ENCODE measurements at places on chromosomes 4 and X.

DNA sequence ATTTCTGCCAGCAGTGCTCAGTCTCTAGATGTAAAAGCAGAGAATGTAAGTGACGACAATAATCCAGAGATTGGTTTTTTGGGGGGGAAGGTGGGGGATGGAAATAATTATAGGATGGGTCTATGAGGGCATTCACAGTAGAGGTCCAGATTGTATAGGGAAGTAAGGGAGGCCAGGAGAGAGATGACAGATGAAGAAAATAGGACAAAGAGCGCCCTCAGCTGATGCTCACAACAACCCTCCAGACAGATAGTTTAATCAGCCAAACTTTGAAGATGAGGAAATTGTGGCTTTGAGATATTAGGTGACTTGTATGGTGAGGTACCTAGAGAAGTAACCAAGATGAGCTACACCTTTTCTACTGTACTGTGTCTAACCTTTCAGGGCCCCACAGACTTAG, 137.9 kb downstream of the MAGEB17 start:
- no peak for DNase-seq

GRCh38 chrX:21319323-21319722, 54.9 kb upstream of the CNKSR2 start:
- DNase-seq = no peak

DNA sequence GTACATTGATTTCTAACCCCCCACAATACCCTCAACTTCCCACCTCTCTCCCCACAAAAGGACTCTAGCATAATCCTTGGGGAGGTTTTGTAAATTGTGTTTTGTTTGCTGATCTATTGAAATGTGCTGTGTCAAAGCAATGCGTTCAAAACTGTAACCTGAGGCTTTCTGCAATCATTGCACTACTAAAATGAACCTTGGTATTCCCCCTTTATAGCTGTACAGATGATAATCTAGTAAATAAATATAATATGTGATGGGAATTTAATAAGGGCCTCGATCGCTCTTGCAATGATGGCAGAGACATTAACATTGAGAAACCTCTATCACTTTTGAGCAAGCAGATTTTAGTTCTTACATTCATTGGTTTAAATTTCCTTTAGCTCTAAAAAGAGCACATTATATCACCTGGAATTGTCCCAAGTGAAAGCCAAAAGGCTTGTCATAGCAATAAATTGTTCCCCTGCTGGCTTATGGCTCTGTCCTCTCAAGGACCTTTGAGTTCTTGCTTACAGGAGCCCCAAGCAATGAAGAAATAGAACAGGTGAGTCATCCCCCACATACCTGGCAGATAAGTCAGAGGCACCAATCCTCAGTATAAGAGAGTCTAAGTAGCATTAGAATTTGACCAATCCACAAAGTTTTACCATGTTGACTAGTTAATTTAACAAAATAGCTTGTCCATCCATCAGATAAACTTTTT, 18.4 kb upstream of the ACE2 start:
- DNase-seq = no peak

DNA sequence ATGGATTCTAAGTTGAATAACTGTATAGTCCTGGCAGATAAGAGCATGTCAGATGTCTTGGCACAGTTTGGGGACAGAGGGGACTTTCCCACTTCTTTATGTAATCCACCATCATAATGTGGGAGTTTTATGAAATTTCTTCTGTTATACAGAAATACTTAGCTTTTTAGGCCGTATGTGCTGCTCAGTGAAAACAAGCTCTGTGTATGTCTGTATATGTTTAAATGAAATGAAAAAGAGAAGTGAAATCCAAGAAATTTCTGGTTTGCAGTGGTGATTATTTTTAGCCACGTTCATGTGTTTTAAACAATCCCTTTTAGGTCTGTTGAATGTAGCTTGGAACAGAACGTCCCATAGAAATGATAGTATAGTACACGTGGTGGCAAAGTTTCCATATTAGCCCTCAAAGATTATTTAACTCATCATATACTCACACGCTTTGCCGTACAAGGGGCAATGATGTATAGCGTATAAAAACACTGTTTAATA, 41.0 kb downstream of the GAB1 start:
- DNase-seq = no peak

DNA sequence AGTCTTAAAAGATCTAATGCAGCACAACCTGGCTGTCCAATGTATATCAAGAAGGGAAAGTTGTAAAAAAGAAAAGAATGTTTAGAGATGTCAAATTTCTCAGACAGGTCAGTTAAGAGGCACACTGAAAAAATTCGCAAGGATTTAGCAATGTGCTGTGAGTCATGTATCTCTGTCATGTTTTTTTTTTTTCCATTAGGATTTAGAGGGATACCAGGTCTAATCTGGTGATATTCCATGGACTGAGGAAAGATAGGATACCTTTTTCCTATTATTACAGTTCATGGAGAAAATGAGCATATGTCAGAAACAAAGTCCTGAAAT, 815.4 kb upstream of the PCDH10 start:
- no peak for DNase-seq

- no peak for DNase-seq
These were observed 107.9 kb downstream of the PSAPL1 start for GRCh38 chr4:7326693-7327340.

GRCh38 chr4:183354219-183354618, 32.0 kb upstream of the CLDN24 start:
- no peak for DNase-seq

GRCh38 chrX:72346302-72346949, 40.7 kb upstream of the CITED1 start:
- DNase-seq = no peak

- no peak for DNase-seq
These were observed 59.7 kb upstream of the IL15 start for GRCh38 chr4:141576585-141577110.

DNA sequence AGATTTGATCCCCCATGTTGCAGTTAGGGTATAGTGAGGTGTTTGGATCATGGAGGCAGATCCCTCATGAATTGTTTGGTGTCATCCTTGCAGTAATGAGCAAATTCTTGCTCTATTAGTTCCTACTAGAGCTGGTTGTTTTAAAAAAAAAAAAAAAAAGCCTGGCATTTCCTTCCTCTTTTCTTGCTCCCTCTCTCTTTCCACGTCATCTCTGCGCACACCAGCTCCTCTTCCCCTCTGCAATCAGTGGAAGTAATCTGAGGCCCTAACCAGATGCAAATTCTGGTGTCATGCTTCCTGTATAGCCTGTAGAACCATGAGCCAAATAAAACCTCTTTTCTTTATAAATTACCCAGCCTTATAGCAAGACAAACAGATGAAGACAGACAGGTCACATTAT, 24.5 kb downstream of the WDR17 start:
- no peak for DNase-seq

DNA sequence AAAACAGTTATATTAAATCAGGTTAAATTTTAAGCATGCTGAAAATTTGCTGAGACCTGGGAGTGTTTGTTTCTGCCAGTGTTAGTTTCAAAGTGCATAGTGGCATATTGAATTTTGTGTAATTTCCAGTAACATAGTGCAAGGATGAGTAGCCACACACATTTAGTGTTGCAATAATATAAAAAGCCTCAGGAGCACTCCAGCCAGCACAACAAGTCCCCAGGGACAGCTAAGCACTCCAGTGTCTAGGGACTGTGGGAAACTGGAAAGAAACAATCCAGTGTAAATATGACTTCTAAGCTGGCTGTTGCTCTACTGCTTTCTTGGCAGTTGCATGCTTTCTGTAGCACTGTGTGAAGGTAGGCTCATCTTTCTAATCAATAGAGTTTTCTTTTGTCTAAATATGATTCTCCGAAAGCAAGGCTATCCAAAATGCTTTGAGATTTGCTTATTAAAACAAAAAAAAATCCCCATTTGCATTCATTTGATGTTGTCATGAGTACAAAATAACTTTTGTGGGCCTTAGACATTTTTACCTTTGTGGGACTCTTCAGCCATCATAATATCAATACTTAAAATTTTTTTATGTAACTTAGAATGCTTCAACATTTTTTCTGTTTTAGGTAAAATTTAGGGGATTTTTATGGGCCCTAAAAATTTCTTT, 24.2 kb upstream of the CXCL2 start:
- DNase-seq = no peak

GRCh38 chr4:168696826-168697225, 200.0 kb downstream of the PALLD start:
- no peak for DNase-seq

- no peak for DNase-seq
These were observed 2.4 kb downstream of the RXFP1 start for GRCh38 chr4:158523990-158524535.

GRCh38 chr4:4614925-4615678, 73.3 kb upstream of the STX18 start:
- no peak for DNase-seq

DNA sequence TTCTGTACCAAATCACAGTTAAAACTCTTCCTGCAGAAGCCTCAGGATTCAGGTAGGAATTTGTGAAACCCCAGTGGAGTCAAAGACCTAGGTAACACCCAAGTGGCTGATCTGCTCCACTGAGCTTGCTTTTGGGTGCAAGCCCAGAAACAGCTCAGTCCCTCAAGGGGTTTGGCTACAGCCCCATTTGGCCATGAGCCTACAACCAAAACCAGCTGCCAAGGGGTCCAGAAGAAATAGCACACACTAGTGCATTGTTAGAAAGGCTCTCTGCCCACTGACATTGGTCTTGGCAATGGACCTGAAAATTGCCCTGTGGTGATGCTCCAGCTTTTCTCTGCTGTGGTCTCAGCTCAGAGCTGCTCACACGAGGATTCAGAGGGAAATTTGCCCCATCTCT, 577.4 kb upstream of the INTU start:
- peak; percentile 64 for DNase-seq

DNA sequence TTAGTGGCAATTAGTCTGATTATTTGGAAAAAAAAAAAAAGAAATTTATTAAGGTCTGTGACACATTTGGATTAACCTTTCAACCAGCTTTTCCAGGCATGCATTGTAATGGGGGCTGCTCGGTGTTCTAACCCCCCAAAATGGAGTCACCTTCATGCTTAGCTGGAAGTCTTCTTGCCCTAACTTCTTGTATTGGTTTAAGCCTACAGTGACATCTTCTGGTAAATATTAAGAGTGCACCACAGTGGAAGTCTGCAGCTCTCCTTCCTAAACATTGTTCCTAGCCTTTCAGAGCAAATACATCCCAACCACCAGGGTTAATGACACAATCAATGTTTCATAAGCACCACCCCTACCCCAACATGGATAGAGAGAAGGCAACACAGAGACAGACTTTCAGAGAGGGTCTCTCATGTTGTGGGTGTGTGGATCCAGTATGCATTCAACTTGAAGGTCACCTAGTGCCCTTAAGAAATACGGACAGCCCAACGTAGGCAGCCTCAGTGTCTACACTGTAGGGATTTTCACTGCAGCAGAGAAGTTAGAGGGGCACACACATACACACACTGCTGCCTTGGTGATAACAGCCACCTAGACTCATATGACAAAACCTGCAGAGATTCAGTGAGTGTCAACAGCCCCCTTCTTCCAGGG, 142.9 kb upstream of the MBNL3 start:
- no peak for DNase-seq

DNA sequence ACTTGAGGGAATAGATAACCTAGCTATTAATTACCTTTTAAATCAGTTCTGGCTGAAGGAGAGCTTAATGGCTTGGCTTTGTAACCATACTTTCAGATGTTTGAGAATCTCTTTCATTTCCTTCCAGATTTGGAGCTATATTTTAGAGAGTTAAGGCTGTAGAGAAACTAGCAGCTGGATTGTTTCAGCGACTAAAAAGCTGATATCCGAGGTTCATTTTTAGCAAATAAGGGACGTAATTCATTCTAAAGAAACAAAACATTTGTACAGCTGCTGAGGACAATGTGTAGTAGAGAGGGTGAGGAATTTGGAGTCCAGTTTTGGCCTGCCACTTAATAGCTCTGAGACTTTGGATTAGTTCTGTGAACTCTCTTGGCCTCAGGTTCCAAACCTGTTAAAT, 12.2 kb downstream of the OSTC start:
- no peak for DNase-seq

GRCh38 chr4:6087669-6088341, 69.6 kb upstream of the C4orf50 start:
- DNase-seq = no peak

- DNase-seq = no peak
These were observed 60.9 kb downstream of the ADGRA3 start for GRCh38 chr4:22454955-22455354.

GRCh38 chrX:139724626-139725025, 16.7 kb upstream of the MCF2 start:
- no peak for DNase-seq

DNA sequence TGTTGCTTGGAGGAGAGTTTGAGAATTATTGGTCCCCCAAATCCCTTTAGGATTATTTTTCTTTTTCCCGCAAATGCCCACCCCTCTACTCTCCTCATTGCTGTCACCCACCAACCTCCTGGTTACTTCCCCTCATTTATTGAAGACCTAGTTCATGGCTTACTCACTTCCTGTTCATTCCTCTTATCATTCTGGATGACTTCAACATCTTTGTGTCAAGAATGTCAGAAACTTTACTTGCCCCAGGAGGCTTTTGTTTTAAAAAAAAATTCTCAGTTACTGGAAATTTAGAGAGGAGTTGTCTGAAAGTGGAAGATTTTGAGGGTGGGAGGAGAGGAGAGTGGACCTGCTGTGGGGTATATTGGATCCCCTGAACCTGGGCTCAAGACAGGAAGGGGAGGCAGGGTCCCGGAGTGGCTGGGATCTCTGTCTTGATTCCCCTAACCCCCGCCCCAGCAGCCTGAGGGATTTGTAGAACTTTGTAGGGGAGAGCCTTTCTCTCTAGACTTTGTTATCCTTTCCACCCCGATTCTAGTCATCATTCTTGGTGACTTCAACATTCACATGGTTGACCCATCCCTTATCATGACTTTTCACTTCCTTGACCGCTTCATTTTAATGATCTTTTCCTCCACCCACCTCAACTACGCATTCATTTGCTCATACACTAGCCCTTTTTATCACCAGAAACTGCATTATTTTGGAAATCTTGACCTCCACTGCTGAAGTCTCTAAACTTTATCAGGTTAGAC, 69.9 kb upstream of the ESX1 start:
- DNase-seq = no peak

DNA sequence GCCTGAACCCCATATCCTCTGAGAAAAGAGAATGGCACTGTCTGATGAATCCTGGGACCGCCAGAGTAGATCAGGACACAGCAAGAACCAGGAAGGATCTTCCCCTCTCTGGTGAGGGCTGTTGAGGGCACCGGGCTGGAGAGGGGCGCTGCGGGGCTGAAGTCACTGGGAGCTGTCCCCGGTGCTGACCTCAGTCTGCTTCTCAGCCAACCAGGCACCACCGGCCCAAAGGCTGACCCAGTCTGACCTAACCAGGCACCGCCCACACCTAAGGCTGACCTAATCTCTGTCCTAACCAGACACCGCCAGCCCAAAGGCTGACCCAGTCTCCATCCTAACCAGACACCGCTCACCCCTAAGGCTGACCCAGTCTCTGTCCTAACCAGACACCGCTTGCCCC, 82.8 kb downstream of the CPZ start:
- DNase-seq = no peak

- no peak for DNase-seq
These were observed 116.0 kb upstream of the RPS6KA3 start for GRCh38 chrX:20382518-20383297.

- DNase-seq = no peak
These were observed 404.6 kb upstream of the FAT1 start for GRCh38 chr4:187128222-187128621.

Data from amygdala (tissue), 56 donors.